ENCODE measurements at places on chromosomes 3 and 15. TPM values are rescaled to one million over a fixed set of nuclear protein-coding genes. Genes with fewer than 3 reads are reported as not detected.

Gene XCR1
- not detected for total RNA-seq

Gene HRG
- under 0.01 TPM for total RNA-seq

Gene OSTN
- not detected for total RNA-seq

Gene RHOV
- 0.19 TPM for total RNA-seq

Gene CCDC54
- total RNA-seq = not detected

Data from mammary epithelial cell (primary cell).